Activated CD4-positive, alpha-beta memory T cell treated with anti-CD3 and anti-CD28 coated beads, Interleukin-2, amount 10 ng/mL, durations not matched to agents 7 days and 5 days (primary cell): ENCODE measurements at places on chromosomes 7 and 10. TPM values are rescaled to one million over a fixed set of nuclear protein-coding genes. Genes with fewer than 3 reads are reported as not detected.
A peak's percentile ranks its signal among the peaks of the same experiment; 100 is the strongest.

DNA sequence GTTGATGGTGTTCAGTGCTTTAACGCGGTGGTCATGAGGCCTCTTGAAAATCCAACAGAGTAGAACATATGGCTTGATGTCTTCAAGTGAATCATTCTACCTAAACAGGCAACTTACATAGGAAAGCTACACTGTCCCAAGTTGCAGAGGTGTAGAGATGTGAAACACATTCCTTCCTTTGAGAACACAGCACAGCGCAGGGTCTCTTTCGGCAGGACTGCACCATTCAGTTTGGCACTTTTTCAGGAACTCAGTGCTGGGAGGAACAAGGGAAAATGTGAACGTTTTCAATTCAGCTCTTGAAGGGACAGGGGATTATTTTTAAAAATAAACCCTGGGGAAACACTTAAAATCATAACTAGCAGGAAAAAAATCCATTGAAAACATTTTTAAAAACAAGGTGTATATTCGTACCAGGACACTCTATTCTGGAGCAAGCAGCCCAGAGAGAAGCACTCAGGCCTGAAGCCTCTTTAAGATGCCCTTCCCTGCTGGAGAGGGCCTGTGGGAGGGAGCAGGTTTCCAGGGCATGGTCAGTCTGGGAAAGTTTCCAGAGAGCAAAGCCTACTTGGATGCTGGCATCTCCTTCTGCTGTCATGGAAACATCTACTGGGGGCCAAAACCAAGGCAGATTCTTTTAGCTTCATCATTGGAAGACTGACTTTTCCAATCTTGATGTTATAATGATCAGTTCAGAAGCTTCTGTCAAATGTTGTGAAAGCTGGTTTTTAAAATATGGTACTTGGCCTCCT is 60.4 kb upstream of the NPVF start:
- H3K4me3 ChIP-seq = no peak overlapping the region
- no peak for DNase-seq
- H3K36me3 ChIP-seq = no peaks in the 10 kb centered on the region
- no peak overlapping the region for H3K27ac ChIP-seq
- no peaks in the 10 kb centered on the region for H3K4me1 ChIP-seq
- H3K27me3 ChIP-seq = peaks cover 11% of the 10 kb centered on the region

- no peaks in the 10 kb centered on the region for H3K27me3 ChIP-seq
- no peaks in the 10 kb centered on the region for H3K36me3 ChIP-seq
- no peak for DNase-seq
- no peak overlapping the region for H3K4me3 ChIP-seq
Measured at GRCh38 chr10:76892766-76893479, 744.7 kb downstream of the KCNMA1 start.

- DNase-seq = no peak
- H3K27me3 ChIP-seq = peaks cover 24% of the 10 kb centered on the region
- H3K4me3 ChIP-seq = no peak overlapping the region
- H3K4me1 ChIP-seq = peaks cover 15% of the 10 kb centered on the region
Measured at GRCh38 chr7:17952387-17952786, 12.1 kb upstream of the SNX13 start.

- H3K36me3 ChIP-seq = no peaks in the 10 kb centered on the region
- H3K4me3 ChIP-seq = no peak overlapping the region
- peaks cover 9% of the 10 kb centered on the region for H3K27me3 ChIP-seq
- no peak overlapping the region for H3K27ac ChIP-seq
- H3K4me1 ChIP-seq = no peaks in the 10 kb centered on the region
Measured at GRCh38 chr10:31635415-31636065, 293.1 kb downstream of the ARHGAP12 start.

DNA sequence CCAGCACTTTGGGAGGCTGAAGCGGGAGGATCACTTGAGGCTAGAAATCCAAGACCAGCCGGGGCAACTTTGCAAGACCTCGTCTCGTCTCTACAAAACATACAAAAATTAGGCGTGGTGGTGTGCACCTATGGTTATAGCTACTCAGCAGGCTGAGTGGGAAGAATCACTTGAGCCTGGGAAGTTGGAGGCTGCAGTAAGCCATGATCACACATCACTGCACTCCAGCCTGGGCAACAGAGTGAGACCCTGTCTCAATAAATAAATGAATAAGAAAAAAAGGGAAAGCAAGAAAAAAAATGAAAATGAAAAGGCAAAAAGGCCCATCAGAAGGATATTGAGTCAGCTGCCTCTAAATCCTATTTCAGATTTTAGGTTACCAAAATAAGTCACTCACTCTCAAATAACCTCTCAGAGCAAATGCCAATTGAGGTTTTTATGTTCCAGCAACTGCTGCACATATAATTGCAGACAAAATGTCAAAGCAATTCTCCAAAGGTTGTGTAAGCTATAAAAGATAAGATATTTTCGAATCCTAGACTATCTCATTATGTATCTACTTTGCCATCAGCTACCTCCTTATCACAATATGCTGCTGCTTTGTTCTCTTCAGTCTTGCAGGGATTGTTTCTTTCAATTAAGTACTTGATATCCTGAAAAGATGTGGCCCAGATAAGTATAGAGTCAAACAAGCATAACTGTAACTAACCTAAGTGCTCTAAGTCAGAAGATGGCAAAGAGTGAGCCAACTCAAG is 4.7 kb downstream of the BAZ1B start:
- no peak overlapping the region for H3K4me3 ChIP-seq
- peaks cover 67% of the 10 kb centered on the region for H3K36me3 ChIP-seq
- peaks cover 47% of the 10 kb centered on the region for H3K4me1 ChIP-seq
- H3K27ac ChIP-seq = peak overlapping the region; percentile 17
- no peak for DNase-seq

DNA sequence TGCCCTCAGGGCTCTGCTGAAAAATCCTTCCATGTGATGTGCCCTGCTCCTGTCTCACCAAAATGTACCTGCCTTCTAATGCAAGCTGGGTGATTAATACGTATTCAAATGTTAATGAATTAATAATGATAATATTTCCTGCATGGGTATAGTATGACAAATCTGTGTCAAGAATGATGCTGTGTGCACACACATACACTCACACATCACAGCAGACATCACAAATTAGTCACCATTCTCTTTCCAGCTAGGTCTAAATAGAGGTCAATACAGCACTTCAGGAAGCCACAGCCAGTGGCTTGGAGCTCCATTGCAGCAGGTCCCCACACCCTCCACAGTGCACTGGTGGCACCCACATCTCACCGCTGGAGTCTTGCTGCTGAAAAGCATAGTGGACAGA is 681.2 kb upstream of the NRP1 start:
- H3K27me3 ChIP-seq = no peaks in the 10 kb centered on the region
- H3K4me3 ChIP-seq = no peak overlapping the region
- no peak overlapping the region for H3K27ac ChIP-seq
- no peak for DNase-seq
- no peaks in the 10 kb centered on the region for H3K36me3 ChIP-seq
- H3K4me1 ChIP-seq = no peaks in the 10 kb centered on the region

DNA sequence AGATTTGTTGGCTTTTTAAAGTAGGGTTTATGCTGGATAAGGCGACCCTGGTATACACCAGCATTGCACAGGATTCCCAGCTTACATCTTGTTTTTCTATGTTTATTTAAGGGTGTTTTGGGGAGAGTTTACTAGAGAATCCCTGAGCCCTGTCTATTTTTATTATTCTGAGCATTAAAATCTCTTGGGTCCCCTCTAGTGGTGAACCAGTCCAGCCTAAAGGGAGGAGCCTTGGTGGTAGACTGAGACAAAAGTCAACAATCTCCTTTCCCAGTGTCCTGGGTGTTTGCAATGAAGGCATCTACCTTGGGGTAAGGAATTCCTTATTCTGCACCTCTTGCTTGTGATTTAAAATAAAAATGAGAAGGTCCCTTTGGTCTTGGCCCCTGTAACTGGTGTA is 38.2 kb downstream of the ANTXRL start:
- H3K27ac ChIP-seq = no peak overlapping the region
- no peak overlapping the region for H3K4me3 ChIP-seq
- H3K4me1 ChIP-seq = no peaks in the 10 kb centered on the region
- DNase-seq = no peak
- H3K27me3 ChIP-seq = peaks cover 2% of the 10 kb centered on the region

GRCh38 chr7:77315182-77315591 is 101.0 kb downstream of the GSAP start:
- no peaks in the 10 kb centered on the region for H3K36me3 ChIP-seq
- no peaks in the 10 kb centered on the region for H3K4me1 ChIP-seq
- no peak overlapping the region for H3K4me3 ChIP-seq
- H3K27me3 ChIP-seq = no peaks in the 10 kb centered on the region
- H3K27ac ChIP-seq = no peak overlapping the region

GRCh38 chr7:91811236-91811635 is 69.3 kb downstream of the MTERF1 start:
- H3K27me3 ChIP-seq = no peaks in the 10 kb centered on the region

GRCh38 chr7:158976468-158976848 is 120.1 kb downstream of the DYNC2I1 start:
- H3K36me3 ChIP-seq = peaks cover 4% of the 10 kb centered on the region
- peaks cover 20% of the 10 kb centered on the region for H3K4me1 ChIP-seq
- H3K27me3 ChIP-seq = no peaks in the 10 kb centered on the region

- H3K36me3 ChIP-seq = peaks cover 12% of the 10 kb centered on the region
- no peak overlapping the region for H3K27ac ChIP-seq
- H3K27me3 ChIP-seq = no peaks in the 10 kb centered on the region
- no peak overlapping the region for H3K4me3 ChIP-seq
- peaks cover 8% of the 10 kb centered on the region for H3K4me1 ChIP-seq
Measured at GRCh38 chr10:93346694-93347093, 135.4 kb downstream of the MYOF start.

GRCh38 chr10:7038416-7038815 is 372.4 kb downstream of the SFMBT2 start:
- H3K27me3 ChIP-seq = peaks cover 15% of the 10 kb centered on the region
- peaks cover 39% of the 10 kb centered on the region for H3K4me1 ChIP-seq
- peaks cover 8% of the 10 kb centered on the region for H3K36me3 ChIP-seq
- DNase-seq = no peak
- no peak overlapping the region for H3K4me3 ChIP-seq
- no peak overlapping the region for H3K27ac ChIP-seq

DNA sequence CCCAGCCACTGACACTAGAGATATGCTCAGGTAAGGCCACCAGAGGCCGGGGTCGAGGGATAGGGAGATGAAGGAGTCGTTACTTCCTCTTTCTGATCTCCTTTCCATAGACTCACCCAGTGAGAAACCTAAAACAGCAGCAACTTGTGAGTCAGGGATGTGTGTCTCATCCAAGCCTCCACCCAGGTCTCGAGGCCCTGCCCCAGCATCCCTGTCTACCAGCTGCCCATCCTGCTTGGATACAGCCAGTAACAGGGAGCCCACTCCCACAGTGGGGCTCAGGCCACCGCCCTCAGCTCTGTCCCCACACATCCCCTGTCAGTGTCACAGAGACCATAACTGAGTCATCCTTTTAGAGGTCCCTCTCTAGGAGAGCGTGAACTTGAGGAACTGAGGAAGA is 49.6 kb upstream of the CHST15 start:
- H3K36me3 ChIP-seq = no peaks in the 10 kb centered on the region
- peaks cover 1% of the 10 kb centered on the region for H3K27me3 ChIP-seq
- no peak overlapping the region for H3K4me3 ChIP-seq
- no peaks in the 10 kb centered on the region for H3K4me1 ChIP-seq

DNA sequence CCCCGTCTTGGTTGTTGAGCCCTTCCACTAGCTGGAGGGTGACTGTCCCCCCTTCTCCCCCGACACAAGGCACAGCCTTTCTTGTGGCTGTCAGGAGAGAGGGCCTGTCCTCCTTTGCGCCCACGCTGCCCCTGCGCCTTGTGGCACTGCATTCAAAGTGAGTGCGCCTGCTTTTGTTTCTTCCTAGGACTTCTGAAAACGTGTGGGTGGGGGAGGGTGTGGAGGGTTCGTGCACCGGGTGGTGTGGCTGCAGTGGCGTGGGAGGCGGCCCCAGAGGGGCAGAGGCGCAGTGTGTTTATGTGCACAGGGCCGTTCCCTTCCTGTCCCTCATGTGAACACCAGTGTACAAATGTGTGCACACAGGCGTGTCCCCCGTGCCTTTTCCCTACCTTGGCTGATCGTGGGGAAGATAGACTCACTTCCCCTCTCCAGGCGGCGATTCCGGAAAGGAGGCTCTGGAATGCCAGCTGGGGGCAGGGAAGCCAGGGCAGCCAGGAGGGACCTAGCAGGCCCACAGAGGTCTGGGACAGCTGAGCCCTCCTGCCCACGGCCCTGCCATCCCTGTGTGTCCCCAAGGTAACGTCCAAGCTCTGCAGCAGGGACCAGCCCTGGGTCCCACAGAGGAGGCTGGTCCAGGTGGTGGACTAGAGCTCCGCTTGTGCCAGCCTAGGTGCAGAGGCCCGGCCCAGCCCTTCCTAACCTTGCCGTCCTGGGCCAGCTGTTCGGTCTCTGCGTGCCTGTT is 88.8 kb downstream of the LHPP start:
- H3K4me3 ChIP-seq = no peak overlapping the region
- no peaks in the 10 kb centered on the region for H3K4me1 ChIP-seq
- H3K27me3 ChIP-seq = no peaks in the 10 kb centered on the region
- no peak for DNase-seq
- no peaks in the 10 kb centered on the region for H3K36me3 ChIP-seq

- no peak for DNase-seq
- no peaks in the 10 kb centered on the region for H3K4me1 ChIP-seq
- no peaks in the 10 kb centered on the region for H3K27me3 ChIP-seq
- H3K4me3 ChIP-seq = no peak overlapping the region
- H3K27ac ChIP-seq = no peak overlapping the region
Measured at GRCh38 chr10:121553511-121554264, 44.6 kb downstream of the FGFR2 start.

HOXA9 gene
- total RNA-seq = not detected

AVPI1 gene
- total RNA-seq = 1.8 TPM

ACSM6 gene
- not detected for total RNA-seq

PTPN20 gene
- total RNA-seq = 0.45 TPM

CRPPA gene
- total RNA-seq = 0.68 TPM

MYOZ1 gene
- total RNA-seq = not detected
